GF-D8 (cell line): ENCODE measurements at places on chromosomes 3 and 15.

DNA sequence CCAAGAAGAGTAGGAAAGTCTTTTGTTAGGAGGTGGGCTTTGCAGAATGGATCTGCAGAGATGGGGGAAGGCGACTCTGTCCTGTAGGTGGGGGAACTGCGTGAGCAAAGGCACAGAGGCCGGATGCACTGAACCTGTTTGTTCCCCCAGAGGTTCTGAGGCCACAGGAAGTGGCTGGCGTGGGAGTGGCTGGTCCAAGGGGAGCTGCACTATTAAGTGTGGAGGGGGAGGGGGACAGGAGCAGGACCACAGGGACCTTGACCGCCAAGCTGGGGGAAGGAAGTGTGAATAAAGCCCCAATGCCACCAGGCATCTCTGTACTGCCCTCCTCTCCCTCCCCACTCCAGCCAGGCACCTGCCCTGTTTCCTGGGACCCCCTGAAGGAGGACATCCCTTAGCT is 51.8 kb downstream of the CYP11A1 start:
- DNase-seq, result no peak

DNA sequence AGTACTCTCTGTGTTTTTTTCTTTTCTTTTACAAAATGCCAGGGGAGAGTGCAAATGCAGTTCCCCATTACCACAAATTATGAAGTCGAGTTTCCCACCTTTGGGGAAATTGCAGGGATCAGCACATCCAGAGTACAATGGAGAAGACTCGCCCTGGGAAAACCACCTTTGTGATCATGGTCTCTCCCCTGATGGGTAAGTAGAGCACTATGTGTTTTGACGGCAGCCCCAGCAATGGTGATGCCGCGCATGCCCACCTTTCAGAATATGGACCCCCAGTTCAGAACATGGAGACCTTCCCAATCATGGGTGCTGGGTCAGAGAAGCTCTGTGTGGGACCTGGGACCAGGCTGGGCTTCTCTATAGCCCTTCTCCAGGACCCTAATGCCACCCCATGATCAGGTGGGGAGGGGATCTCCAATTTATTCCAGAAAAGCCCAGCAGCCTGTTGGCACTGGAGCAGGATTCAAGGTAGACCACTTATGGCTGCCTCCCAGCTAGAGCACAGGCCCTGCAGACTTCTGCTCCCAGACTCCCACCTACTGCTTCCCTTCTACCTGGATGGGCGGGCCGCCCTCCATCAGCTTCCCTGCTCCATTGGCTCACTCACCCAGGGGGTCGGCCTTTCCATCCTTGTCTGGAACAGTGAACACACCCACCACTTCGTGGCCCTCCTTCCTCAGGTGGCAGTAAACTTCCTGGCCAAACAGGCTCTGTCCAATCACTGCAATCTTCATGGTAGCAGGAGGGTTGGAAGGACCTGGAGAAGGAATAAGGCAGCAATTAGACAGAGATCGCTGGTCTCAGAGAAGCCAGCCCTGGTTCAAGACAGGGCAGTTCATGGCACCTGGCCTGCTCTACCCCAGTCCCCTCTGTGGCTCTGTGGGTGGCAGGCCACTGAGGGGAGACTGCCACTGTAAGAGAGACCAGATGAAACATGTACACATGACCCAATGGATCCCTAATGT is 19.9 kb downstream of the ALDH1L1 start:
- no peak for DNase-seq

- no peak for DNase-seq
Observed at GRCh38 chr15:63663906-63664305, 66.7 kb downstream of the FBXL22 start.

DNA sequence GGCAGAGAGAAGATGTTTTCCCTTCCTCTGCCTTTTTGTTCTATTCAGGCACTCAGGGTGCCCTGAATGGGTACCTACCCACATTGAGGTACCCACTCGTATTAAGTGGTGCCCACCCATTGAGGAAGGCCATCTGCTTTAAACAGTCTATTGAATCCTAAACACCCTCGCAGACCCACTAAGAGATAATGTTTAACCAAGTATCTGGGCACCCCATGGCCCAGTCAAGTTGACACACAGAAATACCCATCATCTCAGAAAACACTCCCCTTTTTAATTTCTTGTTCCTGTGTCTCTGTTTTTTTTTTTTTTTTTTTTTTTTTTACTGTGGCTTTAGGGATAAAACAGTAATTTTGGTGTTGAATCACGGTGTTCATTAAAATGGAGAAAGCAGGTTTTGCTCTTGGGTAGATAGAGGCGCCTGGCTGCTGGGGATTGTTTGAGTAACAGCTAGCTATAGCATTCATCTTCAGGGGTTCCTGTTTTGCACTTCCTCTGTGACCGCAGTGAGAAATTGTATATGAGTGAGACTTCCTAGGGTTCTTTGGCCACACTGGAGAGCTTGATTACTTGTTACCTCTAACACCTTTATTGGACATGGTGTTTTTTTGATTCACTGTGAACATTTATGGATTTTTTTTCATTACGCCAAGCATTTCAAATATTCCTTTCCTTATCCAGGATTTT is 259.1 kb downstream of the PTPRG start:
- peak; percentile 36 for DNase-seq

DNA sequence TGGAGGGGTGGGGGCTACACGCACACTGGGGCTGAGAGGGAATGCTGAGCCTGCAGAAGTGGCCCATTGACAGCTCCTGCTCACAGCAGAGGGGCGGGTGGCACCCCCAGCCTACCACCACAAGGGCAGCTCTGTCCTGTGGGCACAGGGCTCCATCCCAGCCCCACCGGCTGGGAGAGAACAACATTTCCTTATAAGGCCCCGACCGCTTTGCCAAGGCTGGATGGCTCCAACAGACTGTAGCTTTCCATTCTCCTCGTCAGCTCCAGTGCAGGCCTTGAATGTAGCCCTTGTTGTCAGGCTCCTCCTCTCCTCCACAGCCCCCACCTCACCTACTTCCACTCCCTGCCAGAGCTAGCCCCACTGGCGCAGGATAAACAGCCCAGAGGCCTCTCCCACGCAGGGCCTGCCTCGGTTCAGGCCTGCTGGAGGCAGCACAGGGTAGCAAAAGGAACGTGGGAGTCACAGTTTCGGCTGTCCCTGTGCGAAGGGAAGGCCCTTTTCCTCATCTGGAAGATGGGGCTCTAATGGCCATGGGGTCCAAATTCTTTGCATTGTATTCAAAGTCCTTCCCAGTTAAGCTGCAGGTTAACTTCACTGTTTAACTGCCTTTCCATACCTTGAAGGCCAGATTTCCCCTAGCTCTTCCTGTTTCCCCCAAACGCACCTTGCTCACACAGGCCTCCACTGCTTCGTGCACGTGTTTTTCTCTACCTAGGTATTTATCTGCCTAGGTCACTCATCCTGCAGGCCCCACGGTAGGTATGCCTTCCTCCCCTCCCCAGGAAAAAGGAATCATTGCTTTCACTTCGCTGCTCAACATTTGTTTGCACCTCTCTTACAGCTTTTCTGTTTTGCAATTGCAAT is 101.6 kb upstream of the LPP start:
- no peak for DNase-seq

GRCh38 chr3:89165636-89166263 is 58.3 kb downstream of the EPHA3 start:
- DNase-seq, result no peak

GRCh38 chr3:15241341-15241740 is 35.3 kb downstream of the CAPN7 start:
- DNase-seq, result no peak

DNA sequence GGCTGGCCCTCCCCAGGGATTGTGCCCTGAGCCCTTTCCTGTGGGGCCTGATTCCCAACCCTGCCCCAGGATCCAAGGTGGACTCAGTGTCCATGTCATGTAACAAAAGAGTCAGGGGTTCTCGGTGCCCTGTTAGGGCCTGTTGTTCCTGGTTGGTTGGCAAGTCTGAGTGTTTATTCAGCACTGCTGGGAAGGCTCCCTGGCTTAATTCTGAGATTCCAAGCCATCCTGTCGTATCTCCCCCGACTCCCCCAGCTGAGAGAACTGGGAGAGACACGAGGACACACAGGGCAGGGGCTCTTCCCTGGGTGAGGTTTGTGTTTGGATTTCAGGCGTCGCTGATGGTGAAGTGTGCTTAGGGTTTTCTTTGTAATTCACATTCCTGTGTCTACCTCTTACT is 78.3 kb downstream of the EEFSEC start:
- no peak for DNase-seq

DNA sequence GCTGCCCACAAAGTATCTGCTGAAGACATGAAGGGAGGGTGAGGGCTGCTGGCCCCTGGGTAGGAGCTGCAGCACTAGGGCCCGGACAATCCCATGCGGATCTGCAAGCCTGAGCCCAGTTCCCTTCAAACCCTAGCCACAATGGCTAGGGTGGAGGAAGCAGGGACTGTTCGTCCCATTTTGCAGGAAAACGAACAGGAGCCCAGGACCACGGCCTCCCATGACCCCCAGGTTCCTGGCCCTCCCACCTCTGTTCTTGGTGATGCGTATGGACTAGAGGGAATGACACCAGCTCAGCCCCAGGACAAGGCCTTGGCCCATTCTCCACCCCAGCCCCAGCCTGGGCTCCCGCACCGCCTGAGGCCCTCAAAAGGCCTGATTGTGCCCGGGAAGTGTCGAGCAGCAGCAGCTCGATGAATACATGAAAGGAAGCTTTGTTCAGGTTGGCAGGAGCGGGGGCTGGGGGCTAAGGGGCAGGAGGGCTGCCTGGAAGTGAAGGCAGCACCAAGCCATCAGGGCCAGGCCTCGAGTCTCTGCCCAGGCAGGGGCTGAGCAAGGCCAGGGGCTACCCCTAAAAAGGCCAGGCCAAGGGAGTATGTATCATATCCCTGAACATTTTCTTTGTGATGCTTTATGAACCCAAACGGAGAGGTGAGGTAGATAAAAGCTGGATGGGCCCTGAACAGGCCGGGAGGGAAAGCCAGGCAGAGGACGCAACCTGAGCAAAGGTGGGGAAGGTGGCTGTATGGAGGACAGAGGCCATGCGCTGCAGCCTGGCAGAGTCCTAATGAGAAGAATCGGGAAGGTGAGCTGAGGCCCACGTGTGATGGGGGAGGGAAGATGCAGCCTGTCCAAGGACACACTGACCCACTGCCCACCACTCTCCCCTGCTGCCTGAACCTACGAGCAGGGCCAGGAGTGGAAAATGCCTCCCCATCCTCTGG is 12.2 kb downstream of the SEMA7A start:
- DNase-seq, result no peak

- no peak for DNase-seq
Observed at GRCh38 chr3:5634411-5634810, 446.9 kb downstream of the EDEM1 start.

- no peak for DNase-seq
Observed at GRCh38 chr15:27293607-27294006, 322.6 kb downstream of the GABRG3 start.

DNA sequence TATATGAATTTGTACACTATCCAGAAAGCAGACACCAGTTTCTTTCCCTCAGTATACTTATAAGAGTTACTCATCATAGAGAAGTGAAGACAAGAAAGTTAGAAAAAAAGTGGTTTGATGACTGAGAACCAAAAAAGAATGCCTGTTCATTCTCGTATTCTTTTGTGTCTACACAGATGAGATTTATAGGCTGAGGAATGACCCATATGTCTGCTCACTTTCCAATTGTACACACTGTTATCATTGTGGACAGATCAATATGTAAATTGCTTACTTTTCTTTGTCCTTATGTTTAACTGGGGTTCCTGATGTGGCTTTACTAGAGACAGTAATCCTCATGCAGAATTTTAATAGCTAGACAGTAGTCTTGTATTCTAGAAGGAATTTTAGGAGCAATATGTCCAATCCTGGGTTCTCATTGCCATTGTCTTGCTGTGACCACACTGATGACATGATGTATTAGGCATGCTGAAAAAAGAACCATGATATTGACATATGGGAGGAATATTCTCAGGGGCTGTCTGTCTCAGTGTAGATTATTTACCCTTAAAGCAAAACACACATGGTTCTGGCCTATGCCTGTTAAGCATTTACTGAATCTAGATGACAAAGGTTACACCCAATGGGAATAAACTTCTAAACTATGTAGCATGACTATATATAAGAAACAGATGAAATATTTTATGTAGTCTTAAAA is 669.7 kb downstream of the ROBO1 start:
- DNase-seq, result no peak

GRCh38 chr3:132290833-132291232 is 26.4 kb upstream of the ACP3 start:
- DNase-seq, result peak; percentile 97

- no peak for DNase-seq
Observed at GRCh38 chr15:46901001-46901400, 816.3 kb upstream of the SEMA6D start.

DNA sequence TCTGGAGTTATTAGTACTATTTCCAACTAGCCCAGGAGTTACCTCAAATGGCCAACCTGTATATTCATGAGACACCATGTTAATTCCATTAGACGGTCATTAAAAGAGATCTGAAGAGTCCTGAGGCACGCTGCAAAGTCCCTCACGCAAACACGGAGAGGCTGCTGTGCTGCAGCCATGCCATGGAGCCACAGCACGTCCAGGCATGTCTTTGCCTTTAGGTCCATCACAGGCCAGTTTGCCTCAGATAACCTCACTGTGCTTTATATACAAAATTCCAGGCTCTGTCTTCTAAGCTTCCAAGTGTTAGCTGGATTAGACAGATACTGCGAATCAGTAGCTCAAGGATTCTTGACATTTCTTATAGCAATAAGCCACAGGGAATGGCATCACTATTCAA is 9.8 kb upstream of the PLAAT1 start:
- DNase-seq, result no peak

- DNase-seq, result no peak
Observed at GRCh38 chr3:127157171-127157828, 35.6 kb upstream of the PRR23E start.

DNA sequence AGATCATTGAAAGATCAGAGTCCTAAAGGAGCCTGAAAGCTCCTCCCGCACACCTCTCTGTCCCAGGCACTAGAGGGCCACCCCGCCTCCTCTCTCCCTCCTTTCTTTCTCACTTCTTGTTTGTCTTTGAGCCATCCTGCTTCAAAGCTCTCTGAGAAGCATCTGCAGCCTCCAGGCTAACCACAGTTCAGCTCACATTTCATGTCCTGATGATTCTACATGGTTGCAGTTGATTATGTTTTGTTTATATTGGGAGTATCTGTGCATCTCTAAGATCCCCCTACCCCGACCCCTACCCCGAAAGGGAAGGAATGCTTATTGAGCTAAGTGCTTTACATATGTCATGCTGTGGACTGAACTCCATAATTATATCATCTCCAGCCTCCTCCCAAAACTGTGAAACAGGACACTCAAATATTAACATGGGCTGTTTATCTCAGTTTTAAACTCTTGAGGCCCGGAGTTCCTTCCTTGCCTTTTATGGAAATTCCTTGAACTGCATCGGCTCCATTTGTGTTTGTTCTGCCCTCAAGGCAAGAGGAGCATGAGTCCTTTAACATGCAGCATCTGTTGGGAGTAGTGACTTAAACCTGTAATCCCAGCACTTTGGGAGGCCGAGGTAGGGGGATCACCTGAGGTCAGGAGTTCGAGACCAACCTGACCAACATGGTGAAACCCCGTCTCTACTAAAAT is 30.9 kb downstream of the MGLL start:
- peak; percentile 35 for DNase-seq

- DNase-seq, result no peak
Observed at GRCh38 chr15:31503758-31504461, 177.3 kb downstream of the KLF13 start.
